Sciatic nerve (tissue), 2 donors: ENCODE measurements at places on chromosomes 12 and 14.

- DNase-seq, result no peak
Measured at GRCh38 chr12:12939888-12940287, 12.1 kb downstream of the GPRC5D start.

- no peak for DNase-seq
Measured at GRCh38 chr12:22935501-22935900, 310.5 kb downstream of the ETNK1 start.

- no peak for DNase-seq
Measured at GRCh38 chr12:58814036-58814435, 106.3 kb downstream of the LRIG3 start.

GRCh38 chr12:109432842-109433304, 44.2 kb downstream of the KCTD10 start:
- DNase-seq, result peak; percentile 91

DNA sequence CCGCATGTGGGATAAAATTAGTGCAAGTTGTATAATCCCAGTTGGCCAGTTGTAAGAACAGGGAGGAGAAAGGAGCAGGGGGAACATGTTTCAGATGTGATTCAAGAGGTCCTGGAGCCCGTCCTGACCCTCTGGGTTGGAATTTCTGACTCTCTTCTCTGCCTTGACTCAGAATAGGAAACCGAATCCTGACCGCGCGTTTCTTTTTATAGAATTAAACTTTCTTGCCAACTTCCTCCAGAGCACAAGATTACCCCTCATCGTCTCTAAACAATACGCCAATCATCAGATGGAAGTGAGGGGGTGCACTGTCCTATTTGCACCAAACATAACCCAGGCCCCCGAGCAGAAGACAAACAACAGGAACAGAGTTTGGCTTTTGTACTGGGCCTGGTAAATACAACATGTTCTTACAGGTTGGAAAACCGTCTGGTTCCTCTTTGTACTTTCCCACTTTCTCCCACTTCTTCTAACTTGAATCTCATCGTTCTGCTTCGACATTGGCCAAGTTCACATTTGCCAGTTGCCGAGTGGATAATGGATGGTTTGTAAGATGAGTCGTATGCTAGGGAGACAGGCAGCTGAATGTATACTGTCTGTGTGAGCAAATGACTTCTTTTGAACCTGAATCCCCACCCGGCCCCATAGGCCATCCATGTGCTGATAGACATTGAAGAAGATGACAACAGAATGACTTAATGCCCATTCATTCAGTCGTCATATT, 42.6 kb upstream of the MED13L start:
- DNase-seq, result no peak

DNA sequence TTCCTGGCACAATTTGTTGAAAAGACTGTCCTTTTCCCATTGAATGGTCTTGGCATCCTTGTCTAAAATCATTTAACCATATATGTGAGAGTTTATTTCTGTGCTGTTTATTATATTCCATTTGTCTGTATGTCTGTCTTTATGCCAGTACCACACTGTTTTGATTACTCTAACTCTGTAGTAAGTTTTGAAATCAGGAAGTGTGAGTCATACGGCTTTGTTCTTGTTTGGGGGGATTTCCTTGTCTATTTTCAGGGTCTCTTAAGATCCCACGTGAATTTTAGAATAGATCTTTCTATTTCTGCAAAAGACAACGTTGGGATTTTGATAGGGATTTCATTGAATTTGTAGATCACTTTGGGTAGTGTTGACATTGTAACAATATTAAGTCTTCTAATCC, 88.5 kb downstream of the MYRFL start:
- DNase-seq, result no peak

DNA sequence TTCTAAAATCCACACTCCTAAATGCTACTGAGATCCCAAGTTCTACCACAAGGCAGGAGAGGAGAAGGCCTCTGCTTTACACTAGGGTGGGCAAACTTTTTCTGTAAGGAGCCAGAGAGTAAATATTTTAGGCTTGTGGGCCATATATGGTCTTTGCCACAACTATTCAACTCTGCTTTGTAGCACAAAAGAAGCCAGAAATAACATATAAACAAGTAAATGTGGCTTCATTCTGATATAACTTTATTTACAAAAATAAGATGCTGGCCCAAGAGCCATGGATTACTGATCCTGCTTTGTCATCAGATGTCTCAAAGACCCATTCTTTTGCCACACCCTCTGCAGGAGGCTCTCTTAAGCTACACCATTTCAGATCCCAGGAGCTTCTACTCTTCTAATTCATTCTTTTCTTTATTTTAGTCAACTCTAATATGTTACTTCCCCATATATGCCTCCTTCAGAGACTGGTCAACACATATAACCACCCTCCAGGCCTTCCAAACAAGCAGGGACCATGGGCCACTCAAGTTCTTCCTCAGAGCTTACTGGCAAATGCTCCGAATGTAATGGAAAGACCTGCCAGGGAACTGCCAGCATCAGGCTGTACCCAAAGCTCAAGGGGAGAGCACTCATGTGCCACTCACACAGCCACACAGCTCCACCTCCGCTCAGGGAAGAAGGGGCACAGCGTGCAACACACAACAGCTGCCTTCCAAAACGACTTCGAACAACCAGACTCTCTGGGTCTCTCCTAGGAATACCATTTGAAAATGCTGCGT, 15.6 kb downstream of the APPL2 start:
- DNase-seq, result no peak

GRCh38 chr14:74829251-74829650, 46.7 kb downstream of the PROX2 start:
- DNase-seq, result no peak

DNA sequence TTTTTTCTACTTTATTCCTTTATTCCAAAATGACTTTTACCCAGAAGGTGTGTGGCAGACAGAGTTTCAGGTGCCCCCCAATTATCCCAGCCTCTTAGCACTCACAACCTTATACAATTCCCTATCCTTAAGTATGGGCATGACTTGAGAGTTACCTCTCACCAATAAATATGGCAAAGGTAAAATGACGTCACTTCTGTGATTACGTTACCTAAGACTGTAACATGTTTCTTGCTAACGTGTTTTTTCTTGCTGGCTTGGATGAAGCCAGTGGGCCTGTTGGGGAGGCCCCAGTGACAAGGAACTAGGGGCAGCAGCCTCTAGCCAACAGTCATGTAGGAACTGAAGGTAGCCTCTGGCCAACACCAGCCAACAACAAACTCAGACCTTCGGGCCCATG, 13.3 kb upstream of the TUNAR start:
- DNase-seq, result no peak

DNA sequence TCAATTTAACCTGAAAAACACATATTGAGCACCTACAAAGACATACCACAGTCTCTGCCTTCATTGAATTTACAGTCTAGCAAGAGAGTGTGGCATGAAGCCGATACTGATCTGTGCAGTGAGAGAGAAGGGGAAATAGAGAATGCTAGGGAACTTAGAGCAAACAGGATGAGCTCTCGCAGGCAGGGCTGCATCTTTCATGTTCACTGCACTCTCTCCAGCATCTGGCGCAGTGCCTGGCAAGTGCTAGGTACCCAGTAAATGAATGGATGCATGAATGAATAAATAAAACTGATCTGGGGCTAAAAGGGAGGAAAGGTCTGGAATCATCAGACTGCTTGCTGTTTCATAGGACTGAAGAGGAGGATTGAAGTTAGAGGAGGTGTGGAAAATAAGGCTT, 256.5 kb upstream of the NPAS3 start:
- no peak for DNase-seq

GRCh38 chr14:99939421-99939820, 125.8 kb upstream of the EVL start:
- no peak for DNase-seq

GRCh38 chr12:550473-551260, 90.9 kb downstream of the B4GALNT3 start:
- no peak for DNase-seq

- peak; percentile 63 for DNase-seq
Measured at GRCh38 chr14:102209224-102209966, 69.7 kb downstream of the WDR20 start.

DNA sequence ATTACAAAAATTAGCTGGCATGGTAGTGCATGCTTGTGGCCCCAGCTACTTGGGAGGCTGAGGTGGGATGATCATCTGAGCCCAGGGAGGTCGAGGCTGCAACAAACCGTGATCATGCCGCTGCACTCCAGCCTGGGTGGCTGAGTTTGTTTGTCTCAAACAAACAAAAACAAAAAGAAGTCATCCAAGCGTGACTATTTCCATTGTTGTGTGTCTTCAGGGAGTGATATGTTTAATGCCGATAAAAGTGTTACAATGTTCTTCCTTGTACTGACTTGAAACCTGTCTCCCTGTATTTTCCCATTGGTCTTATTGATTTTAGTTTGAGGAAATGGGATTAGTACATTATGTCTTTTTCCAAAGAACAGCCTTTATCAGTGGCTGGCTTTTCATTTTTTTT, 75.6 kb upstream of the USP44 start:
- DNase-seq, result no peak

GRCh38 chr12:66066929-66067523, 63.5 kb downstream of the LLPH start:
- DNase-seq, result no peak

DNA sequence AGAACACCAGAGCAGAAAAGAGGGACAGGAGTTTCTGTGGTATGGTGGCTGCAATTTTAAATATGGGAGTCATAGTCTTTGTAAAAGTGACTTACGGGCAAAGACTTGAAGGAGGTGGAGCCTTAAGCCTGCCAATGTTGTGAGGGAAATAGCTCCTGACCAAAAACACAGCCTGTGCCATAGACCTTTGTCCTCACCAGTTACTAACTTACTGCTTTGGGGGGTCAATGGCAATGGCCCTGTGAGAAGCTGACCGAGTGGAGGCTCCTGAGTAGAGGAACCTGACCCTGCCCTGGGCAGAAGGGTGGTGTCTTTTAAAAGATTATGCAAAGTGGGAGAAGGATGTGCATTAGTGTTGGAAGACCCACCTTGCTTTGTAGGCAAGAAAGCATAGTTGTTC, 3.8 kb downstream of the MTHFD1 start:
- DNase-seq, result no peak

- DNase-seq, result no peak
Measured at GRCh38 chr12:105467710-105468366, 137.3 kb downstream of the C12orf75 start.

DNA sequence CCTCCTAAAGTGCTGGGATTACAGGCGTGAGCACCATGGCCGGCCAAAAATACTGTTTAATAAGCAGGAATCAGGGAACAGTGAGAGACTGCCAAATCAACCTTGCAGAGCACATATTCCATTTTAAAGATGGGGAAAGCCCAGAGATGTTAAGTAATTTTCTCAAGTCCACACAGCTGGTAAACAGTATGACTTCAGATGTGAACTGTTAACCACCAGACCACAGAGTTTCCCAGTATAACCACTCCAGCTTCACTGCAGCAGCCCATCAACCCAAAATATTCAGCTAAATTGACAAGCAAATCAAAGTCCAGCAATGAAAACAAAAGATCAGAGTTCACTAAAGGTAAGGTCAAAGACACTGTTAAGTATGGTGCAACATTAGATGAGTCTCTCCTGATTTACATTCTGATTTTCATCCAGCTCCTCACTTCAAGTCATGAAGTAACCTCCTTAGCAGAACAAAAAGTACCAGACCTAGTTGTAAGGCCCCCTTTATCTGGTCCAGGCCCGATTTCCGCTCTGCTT, 82.1 kb downstream of the TRAFD1 start:
- no peak for DNase-seq

- no peak for DNase-seq
Measured at GRCh38 chr12:25623816-25624215, 70.7 kb upstream of the LMNTD1 start.

DNA sequence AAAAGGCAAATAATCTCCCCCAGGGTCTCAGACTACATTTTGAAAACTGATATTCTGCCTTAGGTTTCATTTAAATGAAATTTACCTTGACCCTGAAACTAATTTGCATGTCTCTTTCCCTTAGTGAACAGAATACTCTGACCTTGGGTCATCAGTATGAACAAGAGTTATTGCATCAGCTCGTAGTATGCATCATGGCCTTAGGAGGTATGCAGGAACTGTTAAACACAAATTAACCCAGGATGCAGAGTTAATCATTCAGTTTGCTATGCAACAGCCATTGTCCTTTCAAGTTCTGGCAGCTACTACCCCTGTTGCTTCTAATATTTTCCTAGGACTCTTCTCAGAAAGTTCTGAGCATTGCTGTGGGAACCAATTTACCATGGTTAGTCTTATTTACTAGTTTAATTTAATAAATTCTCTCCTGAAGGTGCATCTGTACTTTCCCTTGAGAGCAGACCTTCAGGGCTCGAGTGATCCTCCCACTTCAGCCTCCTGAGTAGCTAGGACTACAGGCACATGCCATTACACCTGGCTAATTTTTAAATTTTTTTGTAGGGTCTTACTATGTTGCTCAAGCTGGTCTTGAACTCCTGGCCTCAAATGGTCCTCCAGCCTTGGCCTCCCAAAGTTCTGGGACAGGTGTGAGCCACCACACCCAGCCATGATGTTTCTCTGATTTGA, 126.7 kb downstream of the TTC6 start:
- DNase-seq, result no peak

- DNase-seq, result peak; percentile 51
Measured at GRCh38 chr14:104545942-104546501, 33.5 kb upstream of the C14orf180 start.

DNA sequence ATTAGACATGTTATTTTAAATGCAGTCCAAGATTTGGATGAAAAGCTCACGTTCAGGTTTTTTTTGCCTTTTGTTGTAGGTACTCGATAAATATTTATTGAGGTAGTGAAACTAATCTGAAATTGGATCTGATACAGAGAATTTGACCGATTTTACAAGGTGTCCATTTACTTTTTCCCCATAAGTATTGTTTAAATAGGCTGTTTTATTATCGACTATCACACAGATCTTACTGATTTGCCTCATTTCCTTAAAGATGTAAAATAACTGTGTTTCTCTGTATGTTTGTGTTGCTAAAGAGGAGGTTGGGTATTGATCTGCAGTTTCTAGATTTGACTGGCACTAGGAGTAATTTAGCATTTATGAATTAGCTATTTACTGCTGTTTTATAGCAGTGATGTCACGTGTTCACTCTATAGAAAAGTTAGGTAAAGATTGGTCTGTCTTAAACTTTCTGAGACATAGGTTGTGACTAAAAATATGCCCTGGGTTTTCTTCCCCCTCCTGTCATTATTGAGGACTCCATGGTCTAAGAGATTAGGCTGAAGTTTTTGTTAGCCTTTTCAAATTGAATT, 3.5 kb downstream of the RAP1B start:
- DNase-seq, result no peak

GRCh38 chr12:57715786-57716185, 21.9 kb downstream of the OS9 start:
- no peak for DNase-seq
